Peyer's patch (tissue), 4 donors: ENCODE measurements at places on chromosomes 4 and X. TPM values are rescaled to one million over a fixed set of nuclear protein-coding genes. Genes with fewer than 3 reads are reported as not detected.

Gene C4orf46
- total RNA-seq = 3.3 TPM

Gene CT83
- not detected for total RNA-seq

Gene CHIC2
- 36.6 TPM for total RNA-seq

Gene MAGEA8
- not detected for total RNA-seq

Gene SATL1
- total RNA-seq = not detected

Gene AMOT
- 8.3 TPM for total RNA-seq

DNA sequence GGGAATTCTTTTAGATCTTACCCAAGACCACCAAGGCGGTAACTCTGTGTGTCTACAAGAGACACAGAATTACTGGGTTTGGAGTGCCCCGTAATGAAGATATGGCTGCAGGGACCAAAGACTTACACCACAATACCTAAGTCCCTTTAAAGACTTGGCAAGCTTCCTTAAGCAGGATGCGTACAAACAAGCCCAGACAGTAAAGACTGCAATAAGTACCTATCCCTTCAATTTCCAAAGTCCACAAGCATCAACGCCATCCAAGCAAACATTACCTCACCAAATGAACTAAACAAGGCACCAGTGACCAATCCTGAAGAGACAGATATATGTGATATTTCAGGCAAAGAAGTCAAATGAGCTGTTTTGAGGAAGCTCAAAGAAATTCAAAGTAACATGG lies 42.3 kb upstream of the RNF128 start:
- DNase-seq = no peak

GRCh38 chr4:123064390-123064789 lies 142.0 kb upstream of the NUDT6 start:
- no peak for DNase-seq

DNA sequence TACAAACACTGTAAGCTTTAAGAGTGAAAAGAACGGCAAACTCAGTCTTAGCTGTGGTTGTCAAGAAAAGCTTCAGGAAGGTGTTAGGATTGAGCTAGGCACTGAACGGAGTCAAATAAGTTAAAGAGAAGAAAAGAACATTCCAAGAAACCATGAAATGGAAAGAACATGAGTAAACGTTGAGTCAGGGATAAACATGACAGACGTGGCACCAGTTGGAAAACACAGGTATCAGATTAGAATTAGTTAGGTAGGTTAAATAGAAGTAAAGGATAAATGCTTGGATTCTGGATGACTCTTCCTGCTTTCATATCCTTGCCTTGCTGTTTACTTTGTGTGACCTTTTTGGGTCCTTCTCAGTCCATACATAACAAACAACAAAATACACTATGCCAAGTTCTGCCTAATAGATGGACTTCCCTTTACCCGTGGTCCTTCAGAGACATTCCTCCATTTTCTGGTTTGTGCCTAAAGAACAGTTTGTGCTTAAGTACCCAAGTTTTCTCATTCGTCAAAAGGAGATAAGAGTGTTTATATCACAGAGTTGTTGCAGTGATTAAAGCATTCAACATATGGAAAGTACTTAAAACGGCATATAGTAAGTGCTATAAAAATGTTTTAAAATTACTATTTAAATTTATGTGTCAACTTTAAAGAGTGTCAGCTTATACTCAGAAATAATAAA lies 446.9 kb downstream of the TMA16 start:
- no peak for DNase-seq

- DNase-seq = no peak
Measured at GRCh38 chrX:48022738-48023137, 15.9 kb downstream of the SPACA5 start.

DNA sequence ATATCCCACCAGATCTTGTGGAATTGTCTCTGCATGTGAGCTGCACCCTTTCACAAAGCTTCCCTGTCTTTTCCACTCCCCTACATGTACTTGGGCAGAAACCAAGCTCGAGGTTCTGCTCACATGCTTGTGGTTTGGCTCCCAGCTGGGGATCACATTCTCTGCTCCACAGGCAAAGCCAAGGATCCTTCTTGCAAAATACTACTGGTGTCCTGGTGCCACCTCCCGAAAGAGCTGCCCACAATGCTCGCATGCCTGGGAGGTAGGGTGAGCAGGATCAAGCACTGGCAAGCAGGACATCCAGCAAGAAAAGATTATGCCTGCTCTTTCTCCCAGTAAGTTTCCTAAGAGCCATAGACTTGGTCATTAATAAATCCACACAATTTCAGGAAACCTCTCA lies 45.1 kb upstream of the PPARGC1A start:
- DNase-seq = no peak

DNA sequence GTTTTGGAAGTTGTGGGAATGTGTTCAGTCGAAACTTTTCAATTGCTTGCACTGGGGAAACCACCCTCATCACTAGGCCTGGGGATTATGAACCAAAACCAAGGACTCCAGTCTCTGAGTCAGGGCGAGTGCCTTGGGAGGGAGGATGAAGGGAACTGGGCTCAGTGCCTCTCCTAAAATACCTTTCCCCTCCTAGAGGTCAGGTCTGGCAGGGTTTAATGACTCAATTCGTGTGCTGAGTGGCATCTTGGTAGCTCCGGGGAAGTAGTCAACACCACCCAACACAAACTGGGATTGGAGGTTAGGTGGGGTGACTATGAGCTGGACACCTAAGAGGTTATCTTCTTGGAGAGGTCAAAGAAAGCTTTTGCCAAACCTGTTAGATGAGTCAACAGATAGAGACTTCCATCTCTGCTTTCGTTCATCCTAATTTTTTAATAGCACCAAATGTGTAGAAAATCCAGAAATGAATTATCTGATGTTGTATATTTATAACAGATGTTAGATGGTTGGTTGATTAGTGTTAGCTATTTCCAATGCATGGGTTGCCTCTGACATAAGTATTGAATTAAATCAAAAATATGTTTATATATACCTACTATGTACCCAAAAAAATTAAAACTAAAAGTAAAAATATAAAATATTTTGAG lies 202.8 kb downstream of the SHROOM3 start:
- DNase-seq = no peak

DNA sequence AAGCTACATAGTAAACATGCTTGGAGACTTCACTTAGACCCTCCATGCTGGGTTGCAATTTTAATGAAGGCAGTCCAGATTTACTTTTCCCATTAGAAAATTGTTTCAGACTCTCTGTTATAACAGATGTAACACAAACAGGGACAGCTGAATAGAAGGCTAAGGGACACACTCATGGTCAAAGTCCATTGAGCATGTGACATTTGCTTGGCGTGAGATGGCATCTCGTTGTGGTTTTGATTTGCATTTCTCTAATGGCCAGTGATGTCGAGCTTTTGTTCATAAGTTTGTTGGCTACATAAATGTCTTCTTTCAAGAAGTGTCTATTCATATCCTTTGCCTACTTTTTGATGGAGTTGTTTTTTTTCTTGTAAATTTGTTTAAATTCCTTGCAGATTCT lies 358.2 kb upstream of the CLNK start:
- peak; percentile 54 for DNase-seq

- no peak for DNase-seq
Measured at GRCh38 chr4:38504396-38504715, 159.6 kb upstream of the KLF3 start.
